ENCODE measurements at places on chromosomes 6 and 20.

GRCh38 chr6:151240791-151241642, 1.2 kb downstream of the AKAP12 start:
- DNase-seq, result peak; percentile 13

- DNase-seq, result no peak
These were observed 329.6 kb downstream of the GRIK2 start for GRCh38 chr6:101722991-101723579.

DNA sequence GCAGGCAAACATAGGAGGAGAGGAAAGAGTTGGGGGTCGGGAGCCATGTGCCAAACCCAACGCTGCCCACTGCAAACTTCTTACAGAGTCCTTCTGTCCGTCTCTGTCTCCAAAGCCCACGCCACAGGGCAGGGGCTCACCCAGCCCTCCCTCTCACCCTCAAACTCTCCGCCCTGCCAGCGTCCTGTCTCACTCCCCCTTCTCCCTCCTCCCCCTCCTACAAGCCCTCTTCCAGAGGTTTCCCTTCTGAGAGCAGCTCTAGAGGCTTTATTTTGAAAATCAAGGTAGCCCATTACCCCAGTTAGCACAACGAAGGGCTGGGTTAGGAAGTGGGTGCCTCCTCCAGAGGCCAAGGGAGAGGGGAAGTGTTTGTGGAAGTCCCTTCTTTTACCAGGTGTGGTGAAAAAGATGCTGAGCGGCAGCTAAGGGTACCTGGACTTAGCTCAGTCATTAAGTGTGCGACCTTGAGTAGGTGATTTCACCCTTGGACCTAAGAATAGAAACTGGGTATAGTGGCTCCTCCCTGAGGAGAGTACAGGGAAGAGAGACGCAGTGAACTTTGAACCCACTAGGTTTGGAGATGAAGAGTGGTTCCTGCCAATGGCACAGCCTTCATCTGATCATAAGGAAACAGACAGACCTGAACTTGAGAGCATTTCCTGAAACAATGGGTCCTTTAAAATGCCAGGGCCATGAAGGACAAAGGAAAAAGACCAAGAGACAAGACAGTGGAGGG, 123.8 kb downstream of the BANF2 start:
- DNase-seq, result no peak

GRCh38 chr6:138440758-138441357, 36.8 kb downstream of the HEBP2 start:
- DNase-seq, result no peak

DNA sequence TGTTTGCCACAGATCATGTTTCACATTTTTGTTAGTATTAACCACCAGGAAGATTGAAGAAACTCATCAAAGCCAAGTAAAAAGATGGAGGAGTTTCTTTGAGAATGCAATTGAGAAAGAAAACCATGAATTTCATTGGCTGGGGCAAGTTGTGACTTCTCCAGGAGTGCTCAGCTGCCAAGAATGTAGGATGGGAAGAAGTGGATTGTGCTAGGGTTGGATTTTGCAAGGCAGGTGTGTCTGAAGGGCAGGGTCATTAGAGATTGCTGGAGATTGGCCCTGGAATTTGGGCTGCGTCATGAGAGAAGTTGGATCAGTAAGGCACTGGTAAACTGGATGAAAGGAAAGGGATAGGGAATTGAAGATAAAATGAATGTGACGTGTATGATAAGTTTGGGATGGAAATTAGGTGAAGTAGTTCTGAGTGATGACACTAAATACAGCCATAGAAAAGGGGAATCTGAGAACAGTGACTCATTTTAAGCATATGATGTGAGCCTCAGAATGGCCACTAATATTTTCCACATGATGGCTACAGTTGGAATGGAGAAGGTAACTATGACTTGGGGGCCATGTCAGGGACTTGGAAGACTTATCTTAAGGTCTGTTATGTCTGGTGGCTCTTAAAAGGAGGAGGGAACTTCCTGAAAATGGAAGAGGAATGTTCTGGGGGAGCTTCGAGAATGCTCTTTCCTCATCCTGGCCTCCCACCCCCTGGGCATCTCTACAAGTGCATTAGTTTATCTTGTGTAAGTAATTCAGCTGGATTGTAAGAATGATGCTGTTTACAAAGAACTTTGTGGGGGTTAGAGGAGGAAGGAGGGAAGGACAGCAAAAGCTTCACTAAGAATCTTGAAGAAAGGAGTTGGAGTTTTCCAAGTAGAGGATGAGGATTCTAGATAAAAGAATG, 27.8 kb upstream of the ERVFRD-1 start:
- no peak for DNase-seq
